ENCODE measurements at places on chromosomes 4 and X. TPM values are rescaled to one million over a fixed set of nuclear protein-coding genes. Genes with fewer than 3 reads are reported as not detected.

The TMEM255A gene
- total RNA-seq: 1.2 TPM

The RBMX gene
- 231 TPM for total RNA-seq

DNA sequence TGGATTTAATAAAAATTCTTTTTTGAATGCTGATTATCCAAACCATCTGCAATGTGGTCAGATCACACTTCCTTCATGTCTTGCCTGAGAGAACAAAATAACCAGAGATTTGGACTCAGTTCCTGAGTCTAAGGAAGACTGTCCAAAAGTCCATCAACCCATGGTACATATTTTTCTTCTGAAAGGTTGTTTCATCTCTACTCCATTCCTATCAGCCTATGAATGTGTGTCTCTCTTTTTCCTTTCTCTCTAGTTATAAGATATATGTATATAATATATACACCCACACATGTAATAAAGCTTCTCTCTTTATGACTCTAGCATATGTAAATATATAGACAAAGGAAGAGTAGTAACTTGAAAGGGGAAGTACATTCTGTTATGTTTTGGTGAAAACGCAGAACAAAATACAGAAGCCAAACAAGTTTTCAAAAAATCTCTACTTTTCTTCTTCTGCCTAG lies 226.9 kb downstream of the ARHGAP24 start:
- no peak for DNase-seq

DNA sequence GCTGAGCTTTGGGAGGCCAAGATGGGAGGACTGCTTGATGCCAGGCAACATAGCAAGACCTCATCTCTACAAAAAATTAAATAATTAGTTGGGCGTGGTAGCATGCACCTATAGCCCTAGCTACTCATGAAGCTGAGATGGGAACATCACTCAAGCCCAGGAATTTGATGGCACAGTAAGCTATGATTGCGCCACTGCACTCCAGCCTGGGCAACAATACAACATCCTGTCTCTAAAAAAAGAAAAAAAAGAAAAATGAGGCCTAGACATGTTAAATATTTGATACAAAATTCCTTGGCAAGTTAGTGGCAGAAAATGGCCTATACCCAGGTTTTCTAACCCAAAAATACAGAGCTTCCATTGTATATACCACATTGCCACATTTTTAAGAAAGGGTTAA lies 88.1 kb upstream of the MAB21L2 start:
- no peak for DNase-seq

GRCh38 chrX:153873282-153874084 lies 12.5 kb downstream of the L1CAM start:
- no peak for DNase-seq

DNA sequence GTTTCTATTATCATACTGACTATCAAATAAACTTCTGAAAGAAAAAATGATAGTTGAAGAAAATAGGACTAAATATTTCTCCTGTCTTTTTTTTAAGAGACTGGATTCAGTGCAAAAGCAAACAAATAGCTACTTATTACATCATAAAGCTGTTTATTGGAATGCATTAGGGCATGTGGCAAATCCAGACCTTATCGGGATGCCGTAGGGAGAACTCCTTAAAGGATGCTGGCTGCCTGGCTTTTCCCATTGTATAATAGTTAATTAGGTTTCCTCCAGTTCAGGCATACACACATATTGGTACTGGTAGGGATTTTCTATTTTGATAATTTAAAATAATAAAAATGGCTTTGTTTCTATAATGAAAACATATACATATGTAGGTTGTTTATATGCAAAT lies 539.3 kb upstream of the ATOH1 start:
- DNase-seq: no peak

- no peak for DNase-seq
Observed at GRCh38 chrX:153769865-153770600, 6.0 kb downstream of the PLXNB3 start.

GRCh38 chr4:177975315-177975987 lies 533.2 kb upstream of the AGA start:
- DNase-seq: no peak

DNA sequence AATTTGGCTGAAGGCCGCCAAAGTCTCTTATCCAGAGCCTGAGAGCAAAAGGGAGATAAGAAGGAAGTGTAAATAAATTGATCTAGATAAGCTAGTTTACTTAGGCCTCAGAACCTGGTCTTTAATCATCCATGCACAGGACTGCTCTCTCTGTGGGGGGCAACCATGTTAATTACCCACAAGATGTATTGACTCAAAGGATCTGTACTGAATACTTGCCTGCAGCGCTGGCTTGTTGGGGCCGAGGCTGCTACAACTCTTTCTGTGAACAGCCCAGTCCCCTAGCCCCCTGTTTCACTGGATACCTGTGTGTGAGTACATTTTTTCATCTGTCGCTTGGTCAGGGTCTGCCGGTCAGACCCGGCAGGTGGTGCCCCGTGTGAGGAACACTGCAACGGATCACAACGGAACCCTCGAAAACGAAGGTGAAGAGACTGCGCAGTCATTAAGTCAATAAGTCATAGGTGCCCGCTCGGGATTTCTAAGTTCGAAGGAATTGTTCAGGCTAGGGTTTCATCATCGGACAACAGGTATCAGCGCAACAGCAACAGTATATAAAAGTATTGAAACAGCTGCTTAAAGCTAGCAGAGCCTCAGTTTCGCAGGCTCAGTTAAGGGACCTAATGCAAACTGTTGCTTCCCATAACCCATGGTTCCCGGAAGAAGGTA lies 8.3 kb downstream of the MAGEA11 start:
- DNase-seq: no peak

Measured in uterus (tissue), 4 donors.